ENCODE measurements at places on chromosomes 13 and 19.
A peak's percentile ranks its signal among the peaks of the same experiment; 100 is the strongest.

- no peak for DNase-seq
These were observed 254.8 kb downstream of the FGF9 start for GRCh38 chr13:21925720-21926119.

GRCh38 chr19:295687-296370, 4.6 kb upstream of the PLPP2 start:
- peak; percentile 4 for DNase-seq

GRCh38 chr13:45103449-45103848, 16.9 kb upstream of the GTF2F2 start:
- no peak for DNase-seq

DNA sequence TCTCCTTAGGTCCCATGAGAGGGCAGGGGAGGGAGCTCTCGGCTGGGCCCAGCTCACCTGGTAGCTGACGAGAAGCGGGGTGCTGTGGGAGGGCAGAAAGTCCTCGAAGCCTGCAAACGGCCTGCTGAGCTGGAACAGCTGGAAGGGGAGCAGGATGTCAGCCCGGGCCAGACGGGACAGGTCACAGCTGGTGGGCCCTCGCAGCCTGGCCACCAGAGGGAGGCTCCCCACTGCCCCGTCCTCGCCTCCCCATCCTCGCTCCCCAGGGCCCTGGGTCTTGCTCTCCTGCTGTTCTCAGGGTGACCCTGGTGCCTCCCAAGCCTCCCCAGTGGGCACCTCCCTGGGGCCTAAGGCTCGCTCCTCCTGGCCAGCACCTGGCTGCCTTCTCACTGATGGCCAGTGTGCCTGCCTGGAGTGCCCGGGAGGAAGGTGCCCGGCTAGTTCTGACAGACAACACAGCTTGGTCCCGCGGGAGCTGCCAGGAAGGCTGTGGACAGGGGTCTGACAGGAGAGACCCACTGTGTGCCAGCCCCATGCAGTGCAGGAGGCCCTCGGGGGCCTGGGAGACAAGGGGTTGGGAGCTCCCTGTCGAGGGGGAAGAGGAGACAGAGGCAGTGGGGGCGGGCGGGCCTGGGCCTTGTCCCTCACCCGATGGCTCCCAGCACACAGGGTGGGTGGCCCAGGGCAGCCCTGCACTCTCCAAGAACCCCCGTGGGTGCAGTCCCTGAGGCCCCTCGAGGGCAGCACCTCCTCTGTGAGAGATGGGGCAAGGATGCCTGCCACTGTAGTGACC, 20.3 kb downstream of the GPX4 start:
- DNase-seq = no peak

GRCh38 chr19:13417054-13417453, 89.2 kb downstream of the CACNA1A start:
- DNase-seq = no peak

- no peak for DNase-seq
These were observed 346.5 kb downstream of the ZNF536 start for GRCh38 chr19:30718707-30719106.

DNA sequence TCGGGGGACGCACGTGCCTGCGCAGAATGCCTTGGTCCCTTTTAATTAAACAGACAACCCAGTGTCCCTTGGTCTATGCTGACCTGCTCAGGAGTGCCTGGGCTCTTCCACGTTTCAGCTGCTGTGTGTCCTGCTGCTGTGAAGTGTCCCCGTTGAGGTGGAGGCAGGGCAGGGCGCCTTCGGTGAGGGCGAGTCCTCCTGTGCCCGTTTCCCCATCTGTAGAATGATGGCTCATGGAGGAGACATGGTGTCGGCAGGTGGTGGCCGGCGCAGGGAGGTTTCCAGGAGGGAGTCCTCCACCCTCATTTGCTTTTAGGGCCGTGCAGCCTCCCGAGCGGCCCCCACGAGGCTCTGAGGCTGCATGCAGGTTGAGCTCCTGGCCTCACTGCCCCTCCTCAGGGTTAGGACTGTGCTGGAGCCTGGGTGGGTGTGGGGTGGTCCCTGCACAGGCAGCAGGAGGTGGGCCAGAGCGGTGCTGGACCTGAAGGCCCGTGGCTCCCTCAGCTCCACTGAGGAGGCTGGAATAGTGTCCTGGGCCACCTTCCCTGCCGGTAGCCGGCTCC, 8.8 kb downstream of the STK11 start:
- no peak for DNase-seq

GRCh38 chr19:1205114-1206099, at the start of gene STK11:
TSS of gene STK11 (plus strand) at chr19:1205778. CDS start at chr19:1206914, 1,136 bp downstream.
- peak; percentile 99 for DNase-seq

- no peak for DNase-seq
These were observed 43.2 kb upstream of the TPM4 start for GRCh38 chr19:16033136-16033530.

- no peak for DNase-seq
These were observed 222.6 kb upstream of the MAB21L1 start for GRCh38 chr13:35698911-35699576.

- peak; percentile 7 for DNase-seq
These were observed 8.9 kb downstream of the IGFL3 start for GRCh38 chr19:46115396-46116106.

DNA sequence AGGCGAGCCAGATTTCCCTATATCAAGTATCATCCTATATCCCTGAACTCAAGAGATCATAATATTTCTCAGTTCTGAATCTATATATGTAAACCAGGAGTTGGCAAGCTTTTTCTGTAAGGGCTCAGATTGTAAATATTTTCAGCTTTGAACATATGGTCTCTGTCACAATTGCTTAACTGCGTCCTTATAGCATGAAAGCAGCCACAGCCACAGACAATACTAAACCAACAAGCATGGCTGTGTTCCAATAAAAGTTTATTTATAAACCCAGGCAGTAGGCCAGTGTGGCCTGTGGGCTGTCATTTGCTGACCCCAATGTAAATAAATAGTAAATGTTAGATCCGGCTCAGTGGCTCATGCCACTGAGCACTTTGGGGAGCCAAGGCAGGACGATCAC, 12.2 kb upstream of the MYH14 start:
- DNase-seq = no peak

- DNase-seq = no peak
These were observed 1713.2 kb upstream of the SLC10A2 start for GRCh38 chr13:104779311-104779993.

GRCh38 chr19:54875506-54875905, 1.5 kb downstream of the FCAR start:
- DNase-seq = no peak

GRCh38 chr13:77219401-77219800, 107.5 kb downstream of the MYCBP2 start:
- DNase-seq = no peak

DNA sequence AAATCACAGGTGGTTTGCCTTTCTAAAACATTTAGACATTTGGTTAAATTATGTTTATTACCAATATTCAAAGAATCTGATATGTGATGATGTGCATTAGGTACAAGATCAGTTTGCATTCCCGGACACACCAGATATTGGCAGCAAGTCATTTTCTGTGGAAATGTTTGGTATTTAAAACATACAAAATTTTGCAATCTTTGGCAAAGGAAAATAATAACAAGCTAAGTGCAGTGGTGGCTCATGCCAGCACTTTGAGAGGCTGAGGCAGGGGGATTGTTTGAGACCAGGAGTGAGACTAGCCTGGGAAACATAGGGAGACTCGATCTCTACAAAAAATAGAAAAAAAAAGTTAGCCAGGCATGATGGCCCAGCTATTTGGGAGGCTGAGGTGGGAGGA, 29.1 kb upstream of the TSC22D1 start:
- no peak for DNase-seq

DNA sequence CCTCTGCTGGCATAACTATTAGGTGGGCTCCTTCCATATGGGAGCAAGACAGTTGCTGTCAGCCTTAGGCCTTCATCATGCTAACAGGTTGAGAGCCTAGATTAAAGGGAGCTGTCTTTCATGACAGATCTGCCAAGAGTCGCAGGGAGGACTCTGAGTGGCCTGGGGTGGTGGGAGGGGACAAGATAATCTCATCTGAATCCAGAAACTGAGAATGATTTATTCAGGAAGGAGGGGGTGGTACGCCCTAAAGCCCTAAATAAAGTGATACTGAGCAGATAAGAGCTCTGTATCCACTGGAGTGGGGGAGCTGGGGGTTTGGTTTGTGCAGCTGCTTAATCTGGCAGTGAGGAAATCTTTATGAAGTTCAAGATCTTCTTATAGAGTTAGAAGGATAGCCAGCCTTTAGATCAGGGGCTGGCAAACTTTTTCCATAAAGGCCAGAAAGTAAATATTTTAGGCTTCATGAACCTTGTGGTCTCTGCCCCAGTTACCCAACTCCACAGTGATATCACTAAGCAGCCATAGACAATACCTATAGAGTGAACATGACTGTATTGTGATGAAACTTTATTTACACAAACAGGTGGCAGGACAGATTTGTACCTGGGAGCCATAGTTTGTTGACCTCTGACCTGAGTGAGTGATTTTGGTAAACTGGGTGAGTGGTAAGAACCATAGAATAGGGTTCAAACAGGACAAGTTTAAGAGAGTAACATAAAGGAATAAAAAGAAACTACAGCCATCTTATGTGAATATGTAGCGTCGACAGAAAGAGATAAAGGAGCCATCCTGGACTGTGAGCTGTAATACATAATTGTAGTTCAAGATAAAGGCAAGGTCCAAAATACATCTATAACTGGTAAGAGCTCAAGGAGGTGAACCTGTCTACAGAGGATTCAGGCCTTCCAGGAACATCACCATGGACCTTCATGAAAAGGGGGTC, 9.8 kb upstream of the STK24 start:
- DNase-seq = no peak

- DNase-seq = no peak
These were observed 726.4 kb upstream of the GPC6 start for GRCh38 chr13:92500192-92500591.

DNA sequence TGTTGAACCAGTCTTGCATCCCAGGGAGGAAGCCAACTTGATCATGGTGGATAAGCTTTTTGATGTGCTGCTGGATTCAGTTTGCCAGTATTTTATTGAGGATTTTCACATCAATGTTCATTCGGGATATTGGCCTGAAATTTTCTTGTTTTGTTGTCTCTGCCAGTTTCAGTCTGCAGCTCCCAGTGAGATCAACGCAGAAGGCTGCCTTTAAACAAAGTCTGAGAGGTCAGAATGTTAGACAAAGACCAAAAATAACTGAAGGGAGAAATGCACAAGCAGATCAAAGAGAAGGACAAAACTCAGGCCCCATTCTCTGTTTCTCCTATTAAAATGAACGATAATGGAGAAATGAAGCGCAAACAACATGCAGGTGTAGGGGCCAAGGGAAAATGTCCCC, 170.4 kb downstream of the NHLRC3 start:
- DNase-seq = no peak

DNA sequence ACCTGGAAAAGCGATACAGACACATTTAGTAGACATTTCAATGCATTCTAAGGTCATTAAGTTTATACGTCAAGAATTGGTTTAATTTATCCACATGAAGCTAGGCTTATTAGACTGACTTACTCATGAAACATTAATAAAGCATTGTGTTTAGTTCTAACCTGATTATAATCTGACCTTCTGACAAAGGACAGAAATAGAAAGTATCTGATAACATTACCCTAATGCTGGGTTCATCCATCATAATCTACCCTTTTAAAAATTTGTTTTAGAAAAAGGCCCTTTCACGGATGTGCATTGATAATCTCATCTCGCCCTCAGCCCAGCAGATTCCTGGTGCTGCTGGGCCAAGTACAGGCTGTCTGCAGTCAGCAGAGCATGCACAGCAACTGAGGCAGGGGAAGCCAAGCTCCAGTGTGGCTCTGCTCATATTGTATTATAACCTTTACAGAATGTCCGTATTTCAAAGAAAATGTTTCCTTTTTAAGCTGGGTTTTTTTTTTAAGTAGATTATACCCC, 142.1 kb upstream of the MAB21L1 start:
- DNase-seq = no peak

DNA sequence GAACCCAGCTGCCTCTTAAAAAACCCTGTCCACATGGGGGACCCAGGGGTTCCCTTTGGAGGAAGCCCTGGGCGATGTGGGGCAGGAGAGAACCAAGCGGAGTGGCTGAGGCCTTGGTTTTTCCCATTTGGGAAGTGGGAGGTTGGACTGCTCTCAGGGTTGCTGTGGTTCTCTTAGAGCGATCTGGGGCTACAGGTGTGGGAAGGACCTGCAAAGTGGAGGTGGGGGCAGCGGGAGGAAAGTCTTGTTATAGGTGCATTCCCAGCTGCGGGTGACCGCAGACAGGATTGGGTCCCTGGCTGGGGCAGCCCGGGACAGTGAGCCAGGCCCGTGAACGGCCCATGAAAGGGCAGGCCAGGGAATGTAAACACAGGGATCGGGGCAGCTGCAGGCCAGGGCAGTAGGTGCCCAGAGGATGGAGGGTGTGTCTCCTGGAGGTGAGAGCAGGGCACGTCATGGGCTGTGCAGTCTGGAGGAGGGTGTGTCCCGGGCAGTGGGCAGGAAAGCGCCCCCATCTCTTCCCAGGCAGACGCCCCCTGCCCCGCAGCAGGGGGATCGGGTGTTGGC, 814 bp downstream of the SLC25A23 start:
- no peak for DNase-seq

- DNase-seq = no peak
These were observed 19.3 kb downstream of the PEG3 start for GRCh38 chr19:56821209-56821608.

DNA sequence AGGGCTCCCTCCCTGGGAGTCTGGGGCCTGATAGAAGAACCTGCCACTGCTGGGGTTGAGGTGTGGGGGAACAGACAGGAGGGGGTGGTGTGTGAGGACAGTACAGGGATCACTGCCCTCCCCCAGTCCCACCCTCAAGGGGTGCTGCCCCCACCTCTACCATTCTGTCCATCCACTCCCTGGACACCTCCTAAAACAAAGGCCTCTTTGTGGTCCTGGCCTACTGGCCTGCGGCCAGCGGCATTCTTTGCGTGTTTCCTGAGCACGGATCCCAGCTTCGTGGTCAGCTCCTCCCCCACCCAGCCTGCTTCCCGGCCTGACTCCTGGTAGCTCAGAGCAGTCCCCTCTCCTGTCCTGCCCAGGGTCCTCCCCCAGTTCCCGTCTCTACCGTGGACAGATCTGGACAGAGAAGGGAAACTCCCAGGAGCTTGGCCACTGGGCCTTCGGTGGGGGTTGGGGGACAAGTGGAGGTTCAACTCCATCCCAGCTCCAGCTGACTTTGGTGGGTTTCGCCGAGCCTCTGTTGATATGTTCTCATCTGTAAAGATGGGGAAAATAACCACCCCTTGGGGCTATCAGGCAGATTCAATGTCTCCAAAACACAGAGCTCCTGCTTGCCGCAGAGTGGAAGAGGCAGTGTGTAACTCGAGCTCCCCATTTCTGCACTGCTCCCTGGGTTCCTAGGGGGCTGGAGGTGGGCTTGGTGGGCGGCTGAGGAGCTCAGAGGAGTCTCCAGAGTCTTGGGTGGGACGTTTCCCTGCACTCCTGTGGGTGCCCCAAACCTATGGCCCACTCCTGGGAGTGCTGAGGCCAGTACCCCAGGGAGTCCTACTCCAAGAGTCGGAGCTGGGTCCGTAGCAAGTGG, 48.7 kb downstream of the LYL1 start:
- no peak for DNase-seq

GRCh38 chr13:94389604-94390351, 89.7 kb downstream of the DCT start:
- DNase-seq = no peak

DNA sequence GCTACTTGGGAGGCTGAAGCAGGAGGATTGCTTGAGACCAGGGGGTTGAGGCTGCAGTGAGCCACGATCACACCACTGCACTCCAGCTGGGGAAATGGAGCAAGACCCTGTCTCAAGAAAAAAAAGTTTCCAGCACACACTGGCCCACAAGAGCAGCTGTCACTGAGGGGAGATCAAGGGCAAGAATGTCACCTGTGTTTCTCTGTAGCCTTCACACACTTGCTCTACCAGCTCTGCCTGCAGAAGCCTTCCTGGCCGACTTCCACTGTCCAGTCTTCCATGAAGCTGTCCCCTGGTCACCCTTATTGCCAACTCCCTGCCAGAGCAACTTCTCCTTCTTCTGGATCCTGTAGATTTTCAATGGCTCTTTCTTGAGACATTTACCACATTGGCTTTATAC, 158.0 kb downstream of the KCTD15 start:
- no peak for DNase-seq
